Spinal cord (tissue), 10 donors: ENCODE measurements at places on chromosomes 3 and 15. TPM values are rescaled to one million over a fixed set of nuclear protein-coding genes. Genes with fewer than 3 reads are reported as not detected.

Gene TIGIT
- total RNA-seq = 0.10 TPM

Gene CHRNB4
- total RNA-seq = 0.33 TPM

Gene APOD
- total RNA-seq = 155 TPM

Gene CDHR4
- total RNA-seq = 0.28 TPM

Gene KNG1
- 0.17 TPM for total RNA-seq
